CD8-positive, alpha-beta T cell (primary cell): ENCODE measurements at places on chromosomes 16 and 17.

GRCh38 chr17:1611715-1612114, 16.9 kb downstream of the SLC43A2 start:
- no peak for DNase-seq

- no peak for DNase-seq
Observed at GRCh38 chr16:62545039-62545438, 508.8 kb upstream of the CDH8 start.

DNA sequence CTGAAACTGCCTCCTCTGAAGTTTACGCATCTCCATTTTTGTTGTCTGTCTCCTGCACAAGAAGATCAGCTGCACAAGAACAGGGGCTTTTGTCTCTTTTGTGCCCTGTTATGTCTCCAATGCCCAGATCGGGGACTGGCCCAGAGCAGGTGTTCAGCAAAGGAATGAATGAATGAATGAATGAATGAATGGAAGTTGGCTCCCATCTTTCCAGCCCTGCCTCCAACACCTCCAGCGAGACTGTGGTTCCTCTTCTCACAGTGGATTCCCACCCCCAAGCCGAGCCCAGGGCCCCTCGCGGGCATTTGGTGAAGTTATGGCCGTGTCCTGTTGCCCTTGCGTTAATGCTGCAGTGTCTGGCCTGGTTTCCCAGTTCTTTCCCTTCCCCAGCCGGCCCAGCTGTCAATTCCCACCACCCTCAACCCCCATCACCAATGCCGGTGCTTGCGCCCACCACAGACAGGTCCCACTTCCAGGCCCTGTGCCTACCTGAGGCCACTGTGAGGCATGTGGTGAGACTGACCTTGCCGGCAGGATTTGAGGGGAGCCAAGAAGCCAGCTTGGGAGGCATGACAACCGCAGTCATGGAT, 21.3 kb upstream of the KCNJ12 start:
- no peak for DNase-seq

DNA sequence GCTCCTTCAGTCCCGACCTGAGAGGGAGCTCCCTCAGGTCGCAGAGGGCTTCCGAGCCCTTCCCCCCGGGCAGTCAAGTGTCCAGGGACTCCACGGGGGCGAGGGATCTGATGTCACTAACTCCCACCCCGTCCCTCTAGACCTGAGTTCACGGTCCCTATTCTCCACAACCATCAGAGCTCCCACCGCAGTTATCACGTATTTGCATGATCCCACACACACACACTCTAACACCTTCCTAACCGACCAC, 3.7 kb upstream of the PER1 start:
- DNase-seq, result no peak

GRCh38 chr17:40717776-40718175, 14.2 kb upstream of the KRT24 start:
- no peak for DNase-seq

DNA sequence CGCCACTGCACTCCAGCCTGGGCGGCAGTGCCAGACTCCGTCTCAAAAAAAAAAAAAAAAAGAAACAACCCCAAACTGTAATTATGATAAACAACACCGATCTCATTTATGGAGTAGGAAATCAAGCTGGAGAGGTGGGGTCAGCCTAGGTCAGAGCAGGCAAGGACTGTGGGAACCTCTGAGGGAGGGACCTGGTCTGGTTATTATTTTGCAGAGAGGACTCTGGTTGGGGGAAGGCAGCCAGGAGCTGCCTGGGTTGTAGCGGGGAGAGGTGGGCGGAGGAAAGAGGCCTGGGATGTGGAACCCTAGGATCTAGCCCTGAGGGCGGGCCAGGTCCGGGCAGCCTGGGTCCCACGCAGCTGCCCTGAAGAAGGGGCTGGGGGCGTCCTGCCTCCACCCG, 10.9 kb upstream of the HS3ST6 start:
- peak; percentile 40 for DNase-seq

GRCh38 chr17:74792586-74793105, 16.5 kb upstream of the NAT9 start:
- no peak for DNase-seq

GRCh38 chr17:74351552-74352210, 10.0 kb downstream of the BTBD17 start:
- DNase-seq, result no peak

GRCh38 chr17:81549031-81549557, 3.1 kb downstream of the FAAP100 start:
- no peak for DNase-seq

- no peak for DNase-seq
Observed at GRCh38 chr16:9772526-9773225, 409.6 kb downstream of the GRIN2A start.

DNA sequence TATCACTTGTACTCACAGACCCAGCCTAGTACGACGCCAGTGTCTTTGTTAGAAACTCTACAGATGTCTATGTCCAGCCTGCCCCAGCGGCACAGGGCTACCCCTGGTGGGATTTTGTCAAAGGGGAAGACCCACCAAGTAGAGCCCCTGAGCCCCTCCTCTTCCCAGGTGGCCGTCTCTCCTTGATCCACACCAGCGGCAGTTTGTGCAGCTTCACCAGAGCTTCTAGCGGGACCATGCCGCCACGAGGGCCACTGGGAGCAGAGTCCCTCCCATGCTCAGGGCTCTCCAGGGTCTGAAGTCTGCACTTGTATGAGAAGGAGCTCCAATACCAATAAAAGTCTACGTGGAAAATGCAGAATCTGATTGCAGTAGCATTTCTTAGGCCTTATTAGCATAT, 157.1 kb downstream of the RPTOR start:
- no peak for DNase-seq

GRCh38 chr17:49975531-49975930, 6.5 kb downstream of the DLX4 start:
- DNase-seq, result no peak

GRCh38 chr17:55391244-55391757, 30.3 kb downstream of the MMD start:
- DNase-seq, result no peak

DNA sequence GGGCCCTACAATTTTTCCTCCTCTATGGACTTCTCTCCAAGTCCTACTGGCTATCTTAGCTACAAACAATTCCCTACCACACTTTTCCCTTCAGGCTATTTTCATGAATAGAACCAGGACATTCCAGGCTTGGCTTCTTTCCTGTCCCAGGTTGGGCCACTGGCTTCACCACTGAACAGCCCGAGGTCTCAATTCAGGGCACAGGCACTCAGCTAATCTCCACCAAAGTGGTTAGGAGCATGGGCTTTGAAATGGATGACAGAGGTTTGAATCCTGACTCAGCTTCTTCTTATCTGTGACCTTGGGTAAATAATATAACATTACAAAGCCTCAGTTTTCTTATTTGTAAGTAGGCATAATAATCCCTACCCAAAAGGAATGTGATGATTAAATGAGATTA, 50.9 kb upstream of the ZNF629 start:
- no peak for DNase-seq

DNA sequence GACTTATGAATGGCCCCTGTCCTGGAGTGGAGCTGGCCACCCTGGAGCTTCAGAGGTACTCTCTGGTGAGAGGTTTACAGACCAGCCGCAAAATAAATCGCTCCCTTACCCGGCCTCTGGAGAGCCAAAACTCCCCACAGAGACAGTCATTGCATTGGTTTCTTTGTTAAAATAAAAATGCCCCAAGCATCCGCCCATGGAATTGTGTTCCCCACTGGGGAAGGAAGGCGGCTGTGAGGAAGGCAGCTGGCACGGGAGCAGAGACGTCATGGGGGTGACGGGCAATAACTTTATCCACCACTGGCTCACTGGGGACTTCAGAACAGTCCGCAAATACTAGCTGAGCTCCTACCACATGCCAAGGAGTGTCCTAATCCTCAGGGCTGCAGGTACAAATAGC, 266.2 kb upstream of the FOXF1 start:
- DNase-seq, result no peak

DNA sequence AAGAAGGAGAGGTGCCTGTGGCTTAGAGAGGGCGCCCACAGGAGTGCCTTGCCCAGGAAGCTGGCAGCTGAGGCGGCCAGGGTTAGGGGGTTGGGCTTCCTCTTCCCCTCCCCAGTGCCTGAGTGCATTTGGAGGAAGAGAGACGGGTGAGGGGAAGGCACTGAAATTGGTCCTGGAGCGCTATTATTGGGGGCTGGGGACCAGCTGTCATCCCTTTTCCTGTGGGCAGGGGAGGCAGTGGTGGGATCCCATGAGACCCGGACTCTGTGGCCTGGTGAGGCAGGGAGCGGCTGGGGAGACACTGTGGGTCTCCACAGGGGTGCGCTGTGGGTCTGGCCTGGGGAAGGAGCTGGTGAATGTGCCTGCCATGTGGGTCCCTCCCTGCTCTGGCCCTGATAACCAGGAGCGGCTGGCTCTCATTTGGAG, 259.7 kb downstream of the SEC14L1 start:
- DNase-seq, result peak; percentile 87

DNA sequence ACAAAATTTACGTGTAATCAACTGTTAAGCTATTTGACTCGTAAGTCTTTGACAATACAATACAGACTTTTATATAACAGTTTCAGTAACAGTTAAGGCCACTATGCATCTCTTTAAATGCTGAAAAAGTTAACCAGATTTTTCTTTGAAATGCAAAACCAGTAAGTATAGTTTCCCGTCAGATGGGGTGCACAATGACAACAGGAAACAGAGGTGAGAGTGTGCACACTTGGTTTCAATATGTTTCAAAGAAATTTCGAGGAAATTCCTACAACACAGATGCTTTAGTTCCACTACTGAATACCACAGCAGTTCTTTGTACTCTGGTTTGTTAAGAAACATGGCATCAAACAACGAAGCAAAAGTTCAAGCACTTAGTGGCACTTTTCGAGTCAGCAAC, 48.4 kb downstream of the RNF157 start:
- DNase-seq, result peak; percentile 32

GRCh38 chr16:30377812-30378235, 3.2 kb downstream of the MYL11 start:
- DNase-seq, result peak; percentile 94

DNA sequence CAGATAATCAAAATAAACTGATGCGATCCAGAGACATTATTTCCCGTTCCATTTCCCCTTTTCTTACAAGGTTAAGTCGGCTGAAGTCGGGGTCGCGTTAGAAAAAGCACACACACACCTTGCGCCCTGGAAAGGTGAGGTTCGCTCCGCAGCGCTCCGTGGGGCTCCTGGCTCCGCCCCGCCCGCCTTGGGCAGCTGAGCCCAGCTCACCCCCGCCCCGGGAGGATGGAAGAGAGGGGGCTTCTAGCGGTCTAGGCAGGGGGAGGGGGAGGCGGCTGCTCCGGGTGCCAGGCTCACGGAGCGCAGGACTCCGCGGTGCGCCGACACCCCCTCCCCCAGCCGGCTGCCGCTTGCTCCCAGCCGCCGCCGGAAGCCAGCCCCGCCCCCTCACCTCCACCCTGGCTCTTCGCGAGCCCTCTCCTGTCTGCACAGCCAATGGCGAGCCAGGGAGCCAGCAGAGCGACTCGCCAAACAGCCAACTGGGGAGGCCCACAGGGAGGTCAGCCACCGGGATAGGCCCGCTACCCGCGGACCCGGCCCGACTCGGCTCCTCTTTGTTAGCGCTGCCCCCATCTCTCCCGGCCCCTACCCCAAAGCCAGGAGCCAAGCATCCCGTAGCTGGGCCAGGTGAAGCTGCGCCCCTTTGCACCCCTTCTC, 30.4 kb downstream of the FAM222B start:
- DNase-seq, result peak; percentile 96

DNA sequence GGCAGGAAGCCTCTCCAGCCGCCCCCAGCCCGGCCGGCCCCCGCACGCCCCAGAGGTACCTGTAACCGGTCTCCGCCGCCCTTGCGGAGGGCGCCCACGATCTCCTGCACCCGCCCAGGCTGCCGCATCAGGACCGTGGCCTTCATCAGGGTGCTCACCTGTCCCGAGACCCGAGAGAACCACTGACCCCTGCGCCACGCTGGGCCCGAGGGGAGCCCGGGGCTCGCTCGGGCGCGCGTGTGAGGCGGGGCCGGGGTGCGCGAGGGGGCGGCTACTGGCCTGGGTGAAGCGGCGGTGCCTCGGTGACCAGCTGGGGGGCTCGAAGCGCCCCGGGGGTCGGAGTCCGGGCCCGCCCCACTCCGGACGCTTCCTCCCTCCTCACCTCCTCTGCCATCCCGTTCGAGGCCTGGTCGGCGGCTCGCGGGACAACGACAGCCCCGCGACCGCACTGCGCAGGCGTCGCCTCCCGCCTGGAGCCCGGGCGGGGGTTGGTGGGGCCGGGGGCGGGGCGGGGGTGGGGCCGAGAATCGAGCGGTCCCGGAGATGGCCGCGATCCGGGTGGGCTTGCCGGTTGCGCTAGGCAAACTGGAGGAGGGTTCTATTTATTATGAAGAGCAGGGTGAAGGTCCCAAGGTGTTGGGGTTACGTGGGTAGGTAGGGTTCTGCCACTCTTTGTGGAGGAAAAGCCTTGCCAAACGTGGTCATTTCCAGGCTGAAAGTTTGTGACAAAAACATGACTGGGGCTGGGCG, at the start of gene NT5C3B:
Gene NT5C3B (minus strand): TSS at position 433 of the 750 bp plus-strand sequence. CDS start 39 bp downstream, at position 394.
- peak; percentile 60 for DNase-seq

DNA sequence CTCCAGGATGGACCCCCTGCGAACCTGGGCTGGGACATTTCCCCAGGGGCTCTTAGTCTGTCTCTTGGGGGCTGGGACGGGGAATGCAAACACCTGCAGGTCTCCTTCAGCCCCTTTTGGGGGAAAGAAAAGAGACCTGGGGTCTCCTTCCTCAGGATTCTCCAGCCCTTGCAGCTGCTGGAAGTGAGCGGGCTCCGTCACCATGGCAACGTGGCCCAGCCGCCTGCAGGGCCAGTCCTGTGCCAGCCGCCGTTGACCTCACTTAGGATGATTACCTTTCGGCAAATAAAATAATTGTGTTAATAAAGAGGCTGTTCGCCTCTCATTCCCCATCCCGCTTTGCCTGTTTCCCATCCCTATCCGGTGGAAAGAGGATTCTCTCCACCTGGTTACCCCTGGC, 25.7 kb downstream of the MRM1 start:
- no peak for DNase-seq

GRCh38 chr17:7841915-7842379, 7.9 kb downstream of the KDM6B start:
- peak; percentile 92 for DNase-seq

- no peak for DNase-seq
Observed at GRCh38 chr16:57994778-57995177, 5.7 kb downstream of the ZNF319 start.

DNA sequence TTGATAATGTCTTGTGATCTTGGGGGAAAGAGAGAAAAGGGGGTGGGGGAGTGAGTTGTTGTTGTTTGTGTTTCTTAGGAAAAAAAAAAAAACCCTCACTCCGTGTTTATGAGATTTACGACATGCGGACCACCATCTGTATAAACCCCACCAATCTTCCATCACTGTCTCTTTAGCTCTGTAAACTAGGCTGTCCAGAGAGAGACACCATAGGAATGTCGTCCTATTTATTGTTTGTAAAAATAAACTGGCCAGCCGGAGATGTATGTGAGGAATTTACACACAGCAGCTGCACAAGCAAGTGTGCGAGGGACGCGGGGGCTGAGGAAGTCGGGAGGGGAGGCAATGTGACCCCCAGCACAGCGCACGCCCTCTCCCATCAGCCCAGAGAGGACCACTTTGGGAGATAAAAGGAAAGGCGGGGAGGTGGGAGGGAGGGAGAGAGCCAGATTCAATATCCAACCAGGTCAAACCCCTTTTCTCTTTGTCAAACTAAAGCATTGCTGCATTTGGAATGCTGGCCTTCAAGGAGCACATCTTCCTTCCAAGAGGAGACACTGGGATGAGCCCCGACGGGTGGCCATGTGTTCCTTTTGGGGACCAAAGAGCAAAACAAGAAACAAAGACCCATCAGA, 136.2 kb upstream of the SALL1 start:
- DNase-seq, result no peak
